Urinary bladder (tissue), 4 donors: ENCODE measurements at places on chromosomes 5 and 9. TPM values are rescaled to one million over a fixed set of nuclear protein-coding genes. Genes with fewer than 3 reads are reported as not detected.

PDE6A gene
- 0.01 TPM for polyA plus RNA-seq

PCDHA12 gene
- polyA plus RNA-seq, result 0.03 TPM

FRMD3 gene
- polyA plus RNA-seq, result 4.8 TPM

IARS1 gene
- polyA plus RNA-seq, result 33.3 TPM

KIAA1958 gene
- polyA plus RNA-seq, result 1.3 TPM

GBA2 gene
- 51.4 TPM for polyA plus RNA-seq

SPATA31D4 gene
- polyA plus RNA-seq, result not detected

IL7R gene
- polyA plus RNA-seq, result 6.7 TPM

IFNA13 gene
- not detected for polyA plus RNA-seq

- DNase-seq, result no peak
Observed at GRCh38 chr5:54905246-54905795, 80.1 kb downstream of the ESM1 start.

DNA sequence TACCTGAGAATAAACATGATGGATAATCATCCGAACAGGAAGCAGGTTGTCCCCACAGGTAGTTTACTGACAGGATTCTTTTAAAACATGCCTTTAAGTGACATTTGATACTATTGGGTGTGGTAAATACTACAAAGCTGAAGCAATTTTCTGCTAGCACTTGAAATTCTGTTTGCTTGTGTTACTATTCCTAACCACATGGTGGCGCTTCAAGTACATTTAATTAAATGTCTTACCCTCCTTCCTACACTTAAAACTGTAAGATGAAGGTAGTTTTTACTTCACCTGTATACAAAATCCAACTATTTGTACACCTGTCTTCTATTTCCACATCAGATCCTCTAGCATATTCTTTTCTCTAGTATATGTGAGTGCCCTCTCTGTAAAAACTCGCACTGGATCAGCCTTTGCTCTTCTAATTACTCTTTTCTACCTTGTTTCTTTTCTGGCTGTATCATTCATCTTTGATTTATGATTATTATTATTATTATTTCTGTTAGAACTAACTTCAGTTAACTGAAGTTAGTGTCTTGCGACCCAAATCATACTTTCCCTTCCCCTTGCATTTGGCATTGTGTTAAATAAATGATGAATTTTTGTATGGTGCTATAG lies 18.4 kb downstream of the SLC25A46 start:
- DNase-seq, result no peak

- DNase-seq, result no peak
Observed at GRCh38 chr5:30099634-30100033, 1093.9 kb upstream of the CDH6 start.

DNA sequence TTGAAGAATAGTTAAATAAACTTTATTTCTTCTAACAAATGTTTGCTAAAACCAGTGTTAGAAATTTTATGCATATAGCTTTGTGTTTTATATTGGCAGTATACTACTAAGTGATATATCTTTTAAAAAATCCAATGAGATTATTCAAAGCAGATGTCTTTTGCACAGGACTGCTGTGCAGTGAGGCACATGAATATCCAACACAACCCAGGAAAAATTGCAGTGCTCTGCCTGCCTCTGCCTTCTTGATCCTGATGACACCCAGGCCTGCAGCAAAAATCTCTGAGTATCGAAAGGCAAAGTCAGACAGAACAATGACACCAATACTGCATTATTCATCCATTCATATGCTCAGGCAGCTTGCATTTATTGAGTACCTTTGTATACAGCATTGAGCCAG lies 1076.5 kb upstream of the ARRDC3 start:
- no peak for DNase-seq

DNA sequence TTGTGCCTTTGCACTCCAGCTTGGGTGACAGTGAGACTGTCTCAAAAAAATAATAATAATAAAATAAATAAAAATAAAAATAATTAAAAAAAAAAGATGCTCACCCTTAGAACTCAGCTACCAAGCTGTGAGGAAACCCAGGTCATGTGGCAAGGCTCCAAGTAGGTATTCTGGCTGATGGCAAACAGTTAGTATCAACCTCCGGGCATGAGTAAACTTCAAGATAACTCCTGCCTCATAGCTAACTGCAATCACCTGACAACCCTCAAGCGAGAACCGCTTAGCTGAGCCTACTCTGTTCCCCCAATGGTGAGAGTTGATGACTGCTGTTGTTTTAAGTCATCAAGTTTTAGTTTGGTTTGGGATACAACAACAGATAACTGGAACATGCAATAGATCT lies 6.1 kb upstream of the SLC44A1 start:
- no peak for DNase-seq

- no peak for DNase-seq
Observed at GRCh38 chr5:137432376-137432775, 66.8 kb downstream of the SPOCK1 start.

DNA sequence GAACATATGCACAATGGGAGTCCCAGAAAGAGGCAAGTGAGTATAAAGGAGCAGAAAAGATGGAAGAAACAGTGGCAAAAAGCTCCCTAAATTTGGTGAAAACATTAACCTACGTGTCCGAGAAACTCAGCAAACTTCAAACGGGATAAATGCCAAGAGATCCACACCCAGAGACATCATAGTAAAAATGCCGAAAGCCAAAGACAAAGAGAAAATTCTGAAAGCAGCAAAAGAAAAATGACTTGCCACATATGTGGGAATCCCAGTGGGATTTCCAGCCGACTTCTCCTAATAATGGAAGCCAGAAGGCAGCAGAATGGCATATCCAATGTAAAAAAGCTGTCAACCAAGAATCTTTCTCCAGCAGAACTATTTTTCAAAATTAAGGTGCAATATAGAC lies 101.2 kb downstream of the ADAMTS2 start:
- DNase-seq, result no peak

- no peak for DNase-seq
Observed at GRCh38 chr5:139635606-139636206, 12.4 kb upstream of the CXXC5 start.

- DNase-seq, result no peak
Observed at GRCh38 chr5:157682257-157682656, 10.9 kb downstream of the C5orf52 start.

DNA sequence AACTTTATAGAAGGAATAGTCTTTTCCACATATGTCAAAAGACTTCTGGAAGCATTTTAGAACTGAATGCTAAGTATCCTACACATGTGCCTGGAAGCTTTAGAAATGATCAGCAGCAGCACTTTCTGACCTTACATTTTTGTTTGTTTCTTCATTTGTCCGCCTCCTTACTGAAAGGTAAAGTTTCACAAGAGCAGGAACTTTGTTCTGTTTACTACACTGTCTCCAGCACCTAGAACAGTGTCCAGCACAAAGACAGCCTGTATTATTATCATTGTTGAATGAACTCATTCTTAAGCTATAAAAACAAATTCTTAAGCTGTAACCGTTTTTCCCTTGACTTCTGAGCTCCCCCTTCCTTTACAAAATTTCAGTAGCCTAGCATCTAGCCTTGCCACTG lies 14.8 kb downstream of the PIP5K1B start:
- no peak for DNase-seq

- no peak for DNase-seq
Observed at GRCh38 chr9:134329886-134330285, 3.6 kb downstream of the RXRA start.

- DNase-seq, result no peak
Observed at GRCh38 chr5:153831973-153832372, 206.7 kb downstream of the FAM114A2 start.

GRCh38 chr5:158013939-158014338 lies 155.0 kb upstream of the CLINT1 start:
- no peak for DNase-seq

GRCh38 chr9:127098916-127099553 lies 23.4 kb downstream of the ANGPTL2 start:
- DNase-seq, result no peak

GRCh38 chr9:127066060-127066850 lies 56.2 kb downstream of the ANGPTL2 start:
- DNase-seq, result no peak

- no peak for DNase-seq
Observed at GRCh38 chr5:58469896-58470295, 10.0 kb upstream of the PLK2 start.

DNA sequence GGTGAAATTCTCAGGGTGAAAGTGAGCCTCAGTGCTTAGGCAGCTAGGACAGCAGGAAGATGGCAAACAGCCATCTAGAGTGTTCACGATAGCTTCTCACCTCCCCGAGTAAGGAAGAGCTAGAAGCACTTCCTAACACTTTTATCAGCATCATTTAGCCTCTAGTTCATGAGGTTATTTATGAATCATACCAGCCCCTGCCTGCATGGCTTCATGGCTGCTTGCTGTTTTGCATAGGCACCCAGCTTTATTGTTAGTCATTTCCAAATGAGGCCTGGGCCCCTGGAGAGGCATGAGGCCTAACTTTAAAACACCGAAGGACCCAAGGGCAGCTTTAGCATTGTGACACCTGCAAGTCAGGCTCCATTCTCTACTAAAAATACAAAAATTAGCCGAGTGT lies 134.9 kb upstream of the PANK3 start:
- no peak for DNase-seq

- no peak for DNase-seq
Observed at GRCh38 chr5:138573949-138574670, 1.1 kb downstream of the HSPA9 start.

DNA sequence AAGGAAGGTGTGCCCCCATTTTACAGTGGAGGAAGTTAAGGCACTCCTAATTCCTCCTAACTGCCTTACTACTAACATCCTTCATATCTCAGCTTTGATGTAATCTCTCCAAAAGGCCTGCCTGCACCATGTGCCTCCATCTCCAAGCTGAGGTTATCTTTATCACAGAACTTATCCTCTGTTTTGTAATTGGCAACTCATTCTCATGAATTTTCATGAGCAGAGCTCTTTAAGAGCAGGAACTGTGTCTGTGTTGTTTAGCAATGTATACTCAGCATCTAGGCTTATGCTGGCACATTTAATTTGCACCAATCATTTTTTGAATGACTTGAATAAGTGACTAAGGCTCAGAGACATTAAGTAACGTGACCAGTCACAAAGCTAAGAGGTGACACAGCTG lies 147.9 kb upstream of the VLDLR start:
- DNase-seq, result no peak

DNA sequence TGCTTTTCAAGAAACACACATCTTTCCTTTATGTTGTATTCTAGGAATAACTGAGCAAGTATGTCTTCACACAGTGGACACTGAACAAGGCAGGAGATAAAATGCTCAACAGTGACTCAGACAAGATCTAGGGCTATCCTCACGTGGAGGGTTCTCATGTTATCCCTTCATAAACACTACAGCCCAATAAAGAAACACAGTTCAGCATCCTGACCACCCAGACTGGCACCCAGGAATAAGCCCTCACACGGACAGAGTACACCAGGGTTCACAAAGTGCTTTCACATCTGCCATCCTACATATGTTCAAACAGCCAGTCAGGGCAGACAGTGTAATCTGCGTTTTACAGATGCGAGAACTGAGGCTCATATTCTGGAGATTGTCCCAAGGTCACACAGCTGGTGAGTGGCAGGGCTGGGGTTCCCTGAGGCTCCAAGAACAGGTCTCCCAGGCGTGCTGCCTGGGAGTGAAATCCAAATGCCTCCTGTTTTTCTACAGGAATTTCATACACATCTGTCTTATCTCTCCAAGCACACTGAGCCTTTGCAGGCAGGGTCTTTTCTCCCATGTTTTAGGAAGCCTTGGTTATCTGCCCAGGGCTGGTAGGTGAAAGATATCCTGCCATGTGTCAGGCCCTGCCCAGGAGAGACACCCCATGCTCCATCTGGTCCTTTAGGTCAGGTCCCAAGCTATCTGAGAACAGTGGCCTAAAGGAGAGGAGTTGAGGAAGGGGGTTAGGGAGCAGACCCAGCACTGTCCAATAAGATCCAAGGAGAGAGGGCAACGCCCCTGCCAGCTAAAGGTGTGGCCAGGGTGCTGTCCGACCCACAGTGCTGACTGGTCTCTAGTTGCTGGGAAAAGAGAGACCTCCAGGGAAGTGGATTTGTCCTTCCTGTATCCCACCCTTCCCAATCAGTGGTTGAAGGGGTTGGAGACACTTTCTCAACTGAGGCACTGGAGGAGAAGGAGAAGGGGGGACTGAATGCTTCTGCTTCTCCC lies 47.9 kb upstream of the XPA start:
- no peak for DNase-seq

DNA sequence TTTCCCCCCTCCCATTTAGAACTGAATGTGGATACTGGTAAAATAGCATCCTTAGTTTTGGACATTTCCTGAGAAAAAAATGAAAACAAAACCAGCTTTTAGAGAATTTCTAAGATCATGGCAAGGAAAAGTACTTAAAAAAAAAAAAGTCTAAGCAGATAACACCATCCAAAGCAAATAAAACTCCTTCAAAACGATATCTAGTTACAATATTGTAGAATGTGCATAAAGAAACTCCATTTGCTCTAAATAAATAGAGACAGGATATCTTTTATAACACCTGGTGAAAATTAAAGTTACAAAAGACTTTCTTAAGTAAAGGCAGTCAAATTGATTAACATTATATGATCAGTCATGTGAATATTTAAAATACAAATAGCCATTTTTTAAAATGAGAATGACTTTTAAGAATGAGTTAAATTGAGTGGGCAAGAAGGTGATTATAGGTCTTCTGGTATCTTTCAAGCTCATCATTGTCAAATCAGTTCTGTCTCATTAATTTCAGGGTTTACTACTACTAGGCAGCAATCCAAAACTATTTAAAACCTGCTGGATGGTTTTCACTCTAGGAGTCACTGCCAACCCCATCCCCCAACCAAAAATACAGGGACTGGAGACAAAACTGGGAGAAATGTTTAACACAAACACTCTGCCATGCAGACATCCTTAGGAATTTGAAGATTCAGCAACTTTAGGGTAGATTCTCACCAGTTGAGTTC lies 382.6 kb downstream of the ADGRV1 start:
- DNase-seq, result no peak

DNA sequence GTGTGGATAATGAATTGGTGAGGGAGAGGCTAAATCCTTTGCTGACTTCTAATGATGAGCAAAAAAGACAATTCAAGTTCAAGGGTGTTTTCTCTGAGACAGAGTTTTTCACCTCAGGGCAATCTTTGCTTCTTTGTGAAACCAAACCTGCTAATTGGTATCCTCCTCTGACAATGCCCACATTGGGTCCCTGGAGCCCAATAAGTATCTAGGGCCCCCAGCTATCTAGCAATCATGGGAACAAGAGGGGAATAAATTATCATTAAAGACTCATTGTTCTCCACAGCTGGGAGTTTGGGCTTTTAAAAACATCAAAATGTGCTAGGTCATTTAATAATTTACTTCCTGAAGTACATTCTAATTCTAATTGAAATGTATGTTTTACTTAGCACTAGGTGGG lies 227.3 kb downstream of the TMEM167A start:
- DNase-seq, result no peak

DNA sequence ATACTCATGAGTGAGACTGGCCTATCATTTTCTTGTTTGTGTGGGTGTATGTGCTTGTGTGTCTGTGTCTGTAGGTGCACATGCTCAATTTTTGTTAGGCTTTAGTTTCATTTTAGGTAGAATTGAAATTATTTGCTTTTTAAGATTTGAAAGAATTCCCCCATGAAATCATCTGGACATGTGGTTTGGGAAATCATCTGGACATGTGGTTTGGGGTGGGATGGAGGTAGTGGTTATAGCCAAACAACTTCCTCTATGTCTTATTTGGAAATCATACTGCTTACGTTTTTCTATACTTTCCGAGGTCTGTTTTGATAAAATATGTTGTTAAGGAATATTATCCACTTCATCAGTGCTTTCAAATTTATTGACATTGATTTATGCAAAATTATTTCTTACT lies 485.4 kb upstream of the CLINT1 start:
- DNase-seq, result no peak
